ENCODE measurements at places on chromosomes 6 and 20.

GRCh38 chr6:31270788-31271640 is 878 bp downstream of the HLA-C start:
- no peak for DNase-seq

DNA sequence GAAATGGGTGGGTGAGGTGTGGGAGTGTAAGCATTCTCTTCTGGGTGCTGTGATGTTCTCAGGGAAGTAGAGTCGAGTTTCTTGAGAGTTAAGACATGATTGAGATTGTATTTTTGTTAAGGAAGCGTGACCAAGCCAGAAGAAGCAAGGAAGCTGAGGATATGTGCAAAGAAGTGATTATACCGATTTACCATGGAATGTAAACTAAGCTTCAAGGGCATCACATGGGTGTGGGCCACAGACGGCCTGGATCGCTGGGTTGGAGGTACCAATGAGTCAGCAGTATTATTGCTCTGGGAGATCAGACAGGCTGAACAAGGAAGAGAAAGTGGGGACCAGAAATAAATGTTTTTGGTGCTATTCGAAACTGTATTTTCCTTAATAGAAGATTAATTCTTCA is 184.1 kb upstream of the GMDS start:
- DNase-seq: no peak

- no peak for DNase-seq
These were observed 114.3 kb downstream of the EYA2 start for GRCh38 chr20:47008842-47009518.

- DNase-seq: no peak
These were observed 9.7 kb upstream of the QKI start for GRCh38 chr6:163404825-163405265.

DNA sequence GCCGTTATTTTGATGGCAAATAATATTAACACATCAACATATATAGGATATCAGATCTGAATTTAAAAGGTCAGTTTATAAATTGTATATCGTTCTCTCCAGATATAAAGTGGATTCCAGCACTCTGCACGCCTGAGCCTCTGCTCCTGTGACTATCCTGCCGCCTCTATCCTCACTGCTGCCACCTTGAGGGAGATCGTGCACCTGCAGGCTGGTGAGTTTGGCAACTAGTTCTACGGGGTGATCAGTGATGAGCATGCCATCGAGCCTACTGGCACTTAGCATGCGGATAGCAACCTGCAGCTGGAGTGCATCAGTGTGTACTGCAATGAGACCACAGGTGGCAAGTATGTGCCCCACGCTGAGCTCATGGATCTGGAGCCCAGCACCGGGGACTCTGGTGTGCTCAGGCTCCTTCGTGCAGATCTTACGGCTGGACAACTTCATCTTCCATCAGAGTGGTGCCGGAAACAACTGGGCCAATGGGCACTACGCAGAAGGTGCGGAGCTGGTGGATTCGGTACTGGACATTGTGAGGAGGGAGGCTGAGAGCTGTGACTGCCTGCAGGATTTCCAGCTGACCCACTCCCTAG is 84.9 kb downstream of the FBXO5 start:
- peak; percentile 13 for DNase-seq

GRCh38 chr6:157527471-157527907 is 146.5 kb downstream of the ZDHHC14 start:
- DNase-seq: no peak

DNA sequence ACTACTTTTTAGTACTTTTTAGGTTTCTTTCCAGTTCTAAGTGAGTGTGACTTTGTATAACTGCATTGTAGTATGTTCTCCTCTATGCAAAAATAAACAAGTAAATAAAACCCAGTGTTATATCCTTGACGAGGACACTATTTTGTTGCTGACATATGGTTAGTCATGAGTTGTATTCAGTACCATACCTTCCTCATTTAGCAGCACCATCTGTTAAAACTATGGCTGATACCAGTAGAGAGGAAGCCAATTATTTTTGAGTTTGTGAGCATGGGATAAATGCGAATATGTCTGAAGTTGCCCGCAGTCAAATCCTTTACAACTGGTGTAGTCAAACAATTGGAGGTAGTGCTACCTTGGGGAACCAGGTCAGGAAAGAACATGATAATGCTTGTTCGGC is 74.1 kb downstream of the CDKAL1 start:
- no peak for DNase-seq

- no peak for DNase-seq
These were observed 37.7 kb downstream of the LY86 start for GRCh38 chr6:6626187-6626586.

- no peak for DNase-seq
These were observed 48.4 kb upstream of the CDYL start for GRCh38 chr6:4727671-4728435.

- DNase-seq: no peak
These were observed 33.9 kb upstream of the PRSS16 start for GRCh38 chr6:27213544-27214125.

DNA sequence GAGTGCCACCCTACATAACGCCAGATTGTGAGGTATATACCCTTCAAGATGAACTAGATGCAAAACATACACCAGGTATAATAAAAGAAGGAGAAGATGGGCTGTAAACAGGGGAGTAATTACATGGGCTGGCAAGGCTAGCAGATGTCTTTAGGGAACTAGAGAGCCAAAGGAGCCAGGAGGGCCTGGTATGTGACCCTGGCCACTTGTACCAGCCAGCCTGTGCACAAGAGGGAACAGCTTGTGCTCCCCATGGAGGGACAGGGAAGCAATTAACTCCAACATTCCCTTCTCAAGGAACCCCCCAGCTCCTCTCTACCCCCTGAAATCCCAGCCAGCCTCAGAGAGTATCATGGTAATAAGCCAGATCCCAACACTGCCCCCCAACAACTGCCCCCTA is 139.9 kb downstream of the HIVEP2 start:
- no peak for DNase-seq
